ACHN (cell line): ENCODE measurements at places on chromosomes 6 and 20.

DNA sequence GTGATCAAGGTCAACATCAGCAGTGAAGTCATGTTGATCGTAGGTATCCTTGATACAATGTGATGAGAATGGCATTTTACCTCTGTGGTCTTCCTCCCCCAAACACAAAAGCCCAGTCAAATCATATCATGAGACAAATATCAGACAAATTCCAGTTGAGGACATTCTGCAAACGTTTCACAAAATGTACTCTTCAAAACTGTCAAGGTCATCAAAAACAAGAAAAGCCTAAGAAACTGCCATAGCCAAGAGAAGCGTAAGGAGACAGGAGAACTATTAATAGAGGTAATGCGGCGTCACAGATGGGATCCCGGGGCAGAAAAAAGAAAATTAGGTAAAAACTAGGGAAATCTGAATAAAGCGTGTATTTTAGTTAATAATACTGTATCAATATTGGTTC, 7.4 kb upstream of the CDYL start:
- DNase-seq = no peak

DNA sequence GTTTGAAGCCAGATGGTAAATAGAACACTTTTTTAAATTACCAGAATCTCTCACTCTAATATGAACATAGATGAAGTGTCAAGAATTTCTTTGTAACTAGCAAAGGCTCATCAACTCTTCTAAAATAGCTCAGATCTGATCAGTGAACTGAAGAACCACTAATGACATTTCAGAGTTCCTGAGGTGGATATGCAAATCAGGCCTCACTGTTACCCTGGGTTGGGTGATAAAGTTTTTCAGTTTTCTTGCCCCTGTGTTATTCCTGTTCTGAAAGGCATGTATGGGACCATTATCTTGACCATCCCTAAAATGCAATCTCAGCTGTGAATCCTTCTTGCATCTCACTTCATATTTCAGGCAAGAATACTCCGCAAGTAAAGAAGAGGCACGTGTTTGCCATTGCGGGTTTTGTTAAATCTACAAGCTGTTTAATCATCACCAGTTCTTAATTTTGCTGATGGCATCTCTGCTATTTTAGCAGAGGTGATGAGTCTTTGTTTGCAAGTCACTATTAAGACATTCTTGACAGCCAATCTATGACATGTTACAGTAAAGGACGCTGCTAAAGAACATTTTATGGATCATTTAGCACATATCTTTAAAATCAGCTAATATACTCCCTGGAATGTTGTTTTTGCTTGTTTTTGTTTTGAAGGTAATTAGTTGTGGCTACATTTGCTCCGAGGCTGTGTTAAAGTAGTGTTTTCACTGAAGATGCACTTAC, 47.9 kb downstream of the KHDC1L start:
- DNase-seq = no peak

DNA sequence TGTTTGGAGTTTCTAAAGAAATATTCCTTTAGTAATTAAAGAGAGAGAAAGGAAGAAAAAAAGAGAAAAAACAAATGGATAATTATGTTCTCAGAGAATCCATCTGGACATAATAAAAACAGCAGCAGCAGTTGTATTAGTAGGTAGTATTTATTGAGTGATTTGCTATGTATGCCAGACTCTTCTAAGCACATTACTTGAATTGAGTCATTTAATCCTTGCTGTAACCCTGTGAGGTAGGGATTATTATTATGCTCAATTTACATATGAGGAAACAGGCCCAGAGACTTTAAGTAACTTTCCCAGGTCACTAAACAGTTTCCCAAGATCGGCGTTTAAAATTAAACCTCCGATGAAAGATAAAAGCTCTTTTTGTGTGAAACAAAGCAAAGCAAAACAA, 238.8 kb downstream of the TSHZ2 start:
- no peak for DNase-seq

GRCh38 chr6:90159452-90159851, 137.2 kb downstream of the BACH2 start:
- no peak for DNase-seq

GRCh38 chr20:1474817-1475603, 8.4 kb upstream of the NSFL1C start:
- no peak for DNase-seq
